Osteocyte (in vitro differentiated cells): ENCODE measurements at places on chromosomes 2 and 18. TPM values are rescaled to one million over a fixed set of nuclear protein-coding genes. Genes with fewer than 3 reads are reported as not detected.

PSMD14 gene
- total RNA-seq = 38.7 and 39.0 TPM in 2 replicates

PJVK gene
- total RNA-seq = 7.4 TPM in 2 replicates

DNA sequence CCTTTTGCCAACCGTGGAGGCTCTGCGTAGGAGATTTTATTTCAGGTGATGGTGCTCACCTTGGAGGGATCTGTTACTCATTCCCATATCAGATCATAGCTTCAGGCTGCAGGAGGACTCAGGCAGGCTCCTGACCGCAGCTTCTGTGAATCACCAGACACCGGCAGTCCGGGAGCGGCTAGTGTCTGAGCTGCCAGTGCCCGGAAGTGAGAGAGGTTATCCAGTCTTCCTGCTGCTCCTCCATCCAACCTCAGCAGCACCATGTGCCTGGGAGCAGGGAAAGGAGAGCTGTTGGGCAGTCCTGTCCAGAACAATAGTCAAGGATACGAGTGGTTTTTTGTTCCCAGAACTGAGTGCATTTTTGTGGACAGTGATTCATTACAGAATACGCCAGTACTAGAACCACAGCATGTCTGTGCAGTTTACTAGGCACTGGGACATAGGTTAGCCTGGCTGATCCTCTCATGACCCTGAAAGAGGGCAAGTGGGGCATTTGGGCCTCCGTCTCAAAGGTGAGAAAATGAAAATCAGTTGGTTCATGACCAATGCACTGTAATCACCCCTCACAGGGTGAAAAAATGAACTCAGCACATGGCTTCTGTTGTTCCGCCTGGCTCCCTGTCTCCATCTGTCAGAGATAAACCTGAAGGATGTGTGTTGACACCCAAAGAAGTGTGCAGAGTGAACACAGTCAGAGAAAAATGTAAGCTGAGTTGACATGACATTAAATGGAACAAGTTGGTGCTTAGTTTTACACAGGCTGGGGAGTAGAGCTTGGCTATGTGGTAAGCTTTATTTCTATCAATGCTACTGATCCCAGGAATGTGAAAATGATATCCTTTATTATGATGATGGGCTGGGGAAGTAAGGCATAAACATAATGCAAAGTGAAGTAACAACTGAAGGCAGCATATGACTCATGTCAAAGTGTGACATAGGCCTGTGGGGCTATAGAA lies 12.2 kb downstream of the FHOD3 start:
- H3K4me1 ChIP-seq = peaks cover 16% of the 10 kb centered on the region
- no peaks in the 10 kb centered on the region for H3K36me3 ChIP-seq
- H3K4me3 ChIP-seq = no peak overlapping the region
- H3K27me3 ChIP-seq = peaks cover 20% of the 10 kb centered on the region
- H3K27ac ChIP-seq = peak overlapping the region; percentile 18

DNA sequence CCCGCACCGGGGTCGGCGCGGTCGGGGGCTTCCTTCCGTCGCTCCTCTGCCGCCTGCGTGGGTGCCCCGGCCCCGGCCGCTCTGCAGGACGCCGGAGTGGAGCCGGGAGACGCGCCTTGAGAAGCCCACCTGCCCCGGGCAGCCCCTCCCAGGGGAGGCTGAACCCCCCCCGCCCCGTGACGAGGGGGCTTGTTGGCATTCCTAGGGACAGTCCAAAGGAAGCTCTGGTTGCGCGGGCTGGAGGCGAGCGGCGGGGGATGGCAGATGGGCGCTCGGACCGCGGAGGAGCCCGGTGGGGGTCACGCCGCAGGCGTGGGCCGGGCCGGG lies 133.5 kb upstream of the MGAT5 start:
- H3K4me1 ChIP-seq = peaks cover 29% of the 10 kb centered on the region
- no peak for DNase-seq
- H3K36me3 ChIP-seq = no peaks in the 10 kb centered on the region
- peaks cover 5% of the 10 kb centered on the region for H3K27me3 ChIP-seq
- H3K27ac ChIP-seq = no peak overlapping the region
- H3K4me3 ChIP-seq = peak overlapping the region; percentile 55

- no peaks in the 10 kb centered on the region for H3K36me3 ChIP-seq
- no peak overlapping the region for H3K4me3 ChIP-seq
- H3K4me1 ChIP-seq = peaks cover 15% of the 10 kb centered on the region
- DNase-seq = no peak
- H3K27ac ChIP-seq = no peak overlapping the region
Measured at GRCh38 chr2:65608466-65608865, 176.1 kb upstream of the SPRED2 start.

SOWAHC gene
- 11.8 and 12.7 TPM in 2 replicates for total RNA-seq

DNA sequence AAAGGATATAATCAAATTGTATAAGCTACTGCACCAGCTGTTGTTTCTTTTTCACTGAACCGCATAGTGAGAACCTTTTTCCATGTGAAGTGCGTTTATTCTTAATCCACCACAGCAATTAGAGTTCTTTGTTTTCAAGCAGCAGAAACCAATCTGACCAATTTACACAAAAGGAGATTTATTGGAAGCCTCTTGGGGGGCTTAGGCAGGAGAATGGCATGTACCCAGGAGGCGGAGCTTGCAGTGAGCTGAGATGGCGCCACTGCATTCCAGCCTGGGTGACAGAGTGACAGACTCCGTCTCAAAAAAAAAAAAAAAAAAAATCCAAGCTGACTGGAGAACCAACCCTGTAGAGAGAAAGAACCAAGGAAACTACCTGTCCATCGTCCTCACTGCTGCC lies 10.0 kb downstream of the ADNP2 start:
- H3K27ac ChIP-seq = no peak overlapping the region
- no peaks in the 10 kb centered on the region for H3K27me3 ChIP-seq
- peaks cover 39% of the 10 kb centered on the region for H3K36me3 ChIP-seq
- no peak for DNase-seq
- no peak overlapping the region for H3K4me3 ChIP-seq
- H3K4me1 ChIP-seq = peaks cover 7% of the 10 kb centered on the region

- no peaks in the 10 kb centered on the region for H3K36me3 ChIP-seq
- H3K4me3 ChIP-seq = no peak overlapping the region
- no peaks in the 10 kb centered on the region for H3K27me3 ChIP-seq
- peaks cover 17% of the 10 kb centered on the region for H3K4me1 ChIP-seq
- DNase-seq = no peak
- peak overlapping the region; percentile 66 for H3K27ac ChIP-seq
Measured at GRCh38 chr2:23480957-23481797, 96.2 kb downstream of the KLHL29 start.

GRCh38 chr2:63650756-63651155 lies 62.0 kb downstream of the MDH1 start:
- no peak for DNase-seq
- no peak overlapping the region for H3K4me3 ChIP-seq

DNA sequence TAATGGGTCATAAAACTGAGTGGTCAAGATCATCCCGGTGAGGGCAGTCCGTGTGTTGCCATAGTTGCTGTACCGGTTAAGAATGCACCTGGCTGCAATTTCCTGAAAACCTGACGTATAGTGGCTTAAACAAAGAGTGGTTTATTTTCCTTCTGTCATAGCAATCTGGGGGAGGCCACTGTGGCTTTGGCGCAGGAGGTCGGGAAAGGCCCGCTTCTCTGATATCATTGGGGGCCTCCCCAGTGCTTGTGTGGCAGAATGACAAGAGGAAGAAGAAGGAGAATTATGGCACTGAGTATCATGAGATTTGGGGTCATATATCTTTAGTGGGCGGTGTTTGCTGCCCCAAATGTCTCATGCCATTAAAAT lies 4.4 kb downstream of the C2orf92 start:
- DNase-seq = peak; percentile 40
- peaks cover 2% of the 10 kb centered on the region for H3K36me3 ChIP-seq
- H3K4me1 ChIP-seq = peaks cover 20% of the 10 kb centered on the region
- no peak overlapping the region for H3K4me3 ChIP-seq

- H3K4me3 ChIP-seq = peak overlapping the region; percentile 61
- peak overlapping the region; percentile 97 for H3K27ac ChIP-seq
- H3K36me3 ChIP-seq = peaks cover 4% of the 10 kb centered on the region
- no peaks in the 10 kb centered on the region for H3K27me3 ChIP-seq
- no peak for DNase-seq
Measured at GRCh38 chr2:196284144-196284844, 112.9 kb upstream of the STK17B start.

RNF144A gene
- total RNA-seq = 9.0 and 9.6 TPM in 2 replicates

TMEM247 gene
- total RNA-seq = not detected in 2 replicates

CTDSP1 gene
- total RNA-seq = 131 and 138 TPM in 2 replicates

GRCh38 chr2:129923265-129924091 lies 56.0 kb upstream of the RAB6C start:
- no peak overlapping the region for H3K4me3 ChIP-seq
- no peak overlapping the region for H3K27ac ChIP-seq
- DNase-seq = peak; percentile 82
- peaks cover 2% of the 10 kb centered on the region for H3K36me3 ChIP-seq
- H3K4me1 ChIP-seq = peaks cover 3% of the 10 kb centered on the region

PROC gene
- 1.6 and 2.5 TPM in 2 replicates for total RNA-seq

ZNF396 gene
- 1.9 and 2.2 TPM in 2 replicates for total RNA-seq

FAP gene
- 36.4 and 38.1 TPM in 2 replicates for total RNA-seq

DNA sequence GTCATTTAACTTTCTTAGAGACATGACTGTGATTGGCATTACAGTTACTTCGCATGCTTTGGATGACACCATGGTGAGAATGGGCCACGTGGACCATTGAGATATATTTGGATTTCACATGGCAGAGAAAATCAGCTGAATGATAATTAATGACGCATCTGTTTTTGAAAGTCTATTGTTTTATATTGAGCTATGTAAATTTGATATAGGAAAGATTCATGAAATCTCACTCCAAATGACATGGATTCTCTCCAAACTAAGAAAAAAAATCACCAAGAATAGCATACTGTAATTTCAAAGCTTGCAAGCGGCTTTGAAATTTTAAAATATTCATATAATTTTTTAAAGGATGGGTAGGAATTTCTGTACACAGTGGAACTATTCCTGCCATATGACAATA lies 163.7 kb downstream of the SH3BP4 start:
- H3K36me3 ChIP-seq = peaks cover 6% of the 10 kb centered on the region
- H3K27ac ChIP-seq = no peak overlapping the region
- no peak for DNase-seq
- peaks cover 1% of the 10 kb centered on the region for H3K4me1 ChIP-seq
- H3K27me3 ChIP-seq = peaks cover 15% of the 10 kb centered on the region
- no peak overlapping the region for H3K4me3 ChIP-seq

GRCh38 chr18:48842259-48843061 lies 108.3 kb downstream of the SMAD7 start:
- peaks cover 23% of the 10 kb centered on the region for H3K36me3 ChIP-seq
- peak overlapping the region; percentile 26 for H3K4me3 ChIP-seq
- peak overlapping the region; percentile 93 for H3K27ac ChIP-seq
- no peak for DNase-seq

DNA sequence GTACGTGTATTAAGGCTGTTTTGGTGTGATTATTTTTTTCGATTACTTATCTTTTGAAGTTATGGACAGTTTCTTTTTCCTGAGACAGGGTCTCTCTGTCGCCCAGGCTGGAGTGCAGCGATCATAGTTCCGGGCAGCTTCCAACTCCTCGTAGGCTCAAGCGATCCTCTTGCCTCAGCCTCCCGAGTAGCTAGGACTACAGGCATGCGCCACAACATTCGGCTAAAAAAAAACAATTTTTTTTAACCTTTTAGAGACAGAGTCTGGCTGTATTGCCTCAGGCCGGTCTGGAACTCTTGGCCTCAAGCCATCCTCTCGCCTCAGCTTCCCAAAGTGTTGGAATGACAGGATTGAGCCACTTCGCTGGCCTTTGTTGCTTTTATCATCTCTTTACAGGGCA lies 945 bp downstream of the HAT1 start:
- peak overlapping the region; percentile 96 for H3K4me3 ChIP-seq
- peaks cover 13% of the 10 kb centered on the region for H3K36me3 ChIP-seq
- no peaks in the 10 kb centered on the region for H3K27me3 ChIP-seq
- no peak for DNase-seq
- H3K27ac ChIP-seq = peak overlapping the region; percentile 98
- H3K4me1 ChIP-seq = peaks cover 29% of the 10 kb centered on the region

NXPH2 gene
- total RNA-seq = not detected in 2 replicates

TUBB6 gene
- 116 and 118 TPM in 2 replicates for total RNA-seq

DNA sequence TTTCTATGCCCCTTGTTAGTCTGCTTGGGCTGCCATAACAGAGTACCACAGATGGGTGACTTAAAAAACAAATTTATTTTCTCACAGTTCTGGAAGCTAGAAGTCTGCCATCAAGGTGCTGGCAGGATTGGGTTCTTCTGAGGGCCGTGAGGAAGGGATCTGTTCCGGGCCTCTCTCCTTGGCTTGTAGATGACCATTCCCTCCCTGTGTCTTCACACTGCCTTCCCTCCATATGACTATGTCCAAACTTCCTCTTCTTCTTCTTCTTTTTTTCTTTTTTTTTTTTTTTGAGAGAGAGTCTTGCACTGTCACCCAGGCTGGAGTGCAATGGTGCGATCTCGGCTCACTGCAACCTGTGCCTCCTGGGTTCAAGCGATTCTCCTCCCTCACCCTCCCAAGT lies 13.1 kb upstream of the CCNYL1 start:
- H3K36me3 ChIP-seq = no peaks in the 10 kb centered on the region
- H3K4me1 ChIP-seq = peaks cover 5% of the 10 kb centered on the region
- no peak overlapping the region for H3K4me3 ChIP-seq
- no peak for DNase-seq
- no peak overlapping the region for H3K27ac ChIP-seq

GRCh38 chr2:151973901-151974199 lies 125.0 kb downstream of the CACNB4 start:
- DNase-seq = no peak
- no peak overlapping the region for H3K27ac ChIP-seq
- H3K4me1 ChIP-seq = peaks cover 9% of the 10 kb centered on the region
- H3K27me3 ChIP-seq = peaks cover 26% of the 10 kb centered on the region
- no peak overlapping the region for H3K4me3 ChIP-seq
- H3K36me3 ChIP-seq = no peaks in the 10 kb centered on the region

PMS1 gene
- total RNA-seq = 31.6 and 36.8 TPM in 2 replicates

DNA sequence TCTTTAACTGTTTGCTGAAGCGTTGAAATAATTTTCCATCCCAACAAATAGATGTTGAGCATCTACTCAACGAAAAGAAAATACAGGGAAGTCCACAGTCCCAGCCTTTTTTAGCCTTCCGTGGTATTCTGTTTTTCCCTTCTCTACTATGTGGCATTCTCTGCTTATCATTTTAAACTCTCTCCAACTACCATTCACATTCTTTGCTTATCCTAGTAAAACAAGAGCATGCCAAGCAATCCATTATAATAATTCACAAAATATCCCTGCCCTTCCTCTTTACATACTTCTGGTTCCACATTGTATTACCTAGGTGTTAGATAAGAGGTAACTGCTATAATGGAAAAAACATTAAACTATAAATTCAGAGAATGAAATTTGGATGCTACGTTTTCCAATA lies 1.6 kb upstream of the SESTD1 start:
- H3K4me3 ChIP-seq = peak overlapping the region; percentile 76
- H3K36me3 ChIP-seq = peaks cover 1% of the 10 kb centered on the region
- H3K4me1 ChIP-seq = peaks cover 50% of the 10 kb centered on the region

POTEC gene
- not detected in 2 replicates for total RNA-seq

- peaks cover 2% of the 10 kb centered on the region for H3K4me1 ChIP-seq
- no peak overlapping the region for H3K27ac ChIP-seq
- H3K36me3 ChIP-seq = no peaks in the 10 kb centered on the region
- DNase-seq = no peak
Measured at GRCh38 chr2:172836827-172837226, 101.2 kb downstream of the RAPGEF4 start.

SLC30A3 gene
- not detected in 2 replicates for total RNA-seq

FBXO15 gene
- 0.73 and 0.86 TPM in 2 replicates for total RNA-seq

- H3K27ac ChIP-seq = no peak overlapping the region
- peaks cover 18% of the 10 kb centered on the region for H3K36me3 ChIP-seq
- no peaks in the 10 kb centered on the region for H3K27me3 ChIP-seq
- no peak overlapping the region for H3K4me3 ChIP-seq
- DNase-seq = no peak
Measured at GRCh38 chr2:190696792-190697398, 48.0 kb downstream of the NAB1 start.
